ENCODE measurements at places on chromosomes 2 and 18.

DNA sequence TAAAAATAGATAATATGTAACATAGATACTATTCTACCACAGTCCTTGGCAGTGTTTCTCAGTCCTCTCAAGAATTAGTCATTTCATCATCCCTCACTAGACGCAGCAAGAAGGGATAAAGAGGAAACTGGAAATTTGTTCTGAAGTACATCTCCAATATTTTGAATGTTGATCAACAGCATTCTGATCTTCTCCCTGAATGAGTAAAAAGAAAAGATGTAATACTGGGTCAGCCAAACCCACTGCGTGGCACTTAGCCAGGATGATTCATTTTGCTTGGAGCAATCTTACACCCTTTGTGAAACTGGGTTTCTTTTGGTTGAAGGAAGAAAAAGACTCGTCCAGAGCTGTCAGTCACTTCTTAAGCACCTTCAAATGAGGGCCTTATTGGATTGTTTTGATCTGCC, 54.1 kb downstream of the TAF1B start:
- no peak for DNase-seq

DNA sequence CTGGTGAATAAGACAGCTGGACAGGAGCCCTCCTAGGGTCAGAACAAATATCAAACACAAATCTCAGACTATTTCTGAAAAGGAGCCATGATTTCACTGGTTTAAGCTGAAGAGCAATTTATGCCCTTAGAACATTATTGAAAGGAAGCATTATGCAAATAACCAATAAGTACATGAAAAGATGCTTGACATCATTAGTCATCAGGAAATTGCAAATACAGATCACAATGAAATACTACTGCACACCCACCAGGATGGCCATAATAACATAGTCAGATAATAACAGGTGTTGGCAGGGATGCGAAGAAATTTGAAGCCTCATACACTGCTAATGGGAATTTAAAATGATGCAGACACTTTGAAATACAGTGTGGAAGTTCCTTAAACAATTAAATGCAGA, 176.4 kb upstream of the RAB6C start:
- no peak for DNase-seq

- DNase-seq: no peak
Observed at GRCh38 chr2:207252979-207253645, 87.4 kb upstream of the KLF7 start.

DNA sequence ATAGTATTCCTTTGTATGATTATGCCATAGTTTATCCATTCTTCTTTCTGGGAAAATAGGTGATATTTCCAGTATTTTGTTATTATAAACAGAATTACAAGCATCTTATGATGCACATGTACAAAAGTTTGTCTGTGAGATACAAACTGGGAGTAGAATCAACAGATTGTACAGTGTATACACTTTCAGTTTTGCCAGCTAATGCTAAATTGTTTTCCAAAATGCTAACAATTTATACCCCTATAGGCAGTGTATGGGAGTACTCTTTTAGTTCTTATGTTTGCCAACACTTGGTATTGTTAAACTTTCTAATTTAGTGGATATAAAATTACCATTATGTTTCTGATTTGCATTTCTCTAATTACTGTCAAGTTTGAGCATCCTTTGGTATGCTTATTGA, 31.0 kb upstream of the TNFRSF11A start:
- DNase-seq: no peak

Measured in CD4-positive, alpha-beta T cell treated with Interleukin-4 for 1 hour (primary cell).